Mucosa of descending colon (tissue), 3 donors: ENCODE measurements at places on chromosomes 1 and 21. TPM values are rescaled to one million over a fixed set of nuclear protein-coding genes. Genes with fewer than 3 reads are reported as not detected.

GRCh38 chr1:231781892-231782291, 155.3 kb downstream of the DISC1 start:
- DNase-seq = no peak

DNA sequence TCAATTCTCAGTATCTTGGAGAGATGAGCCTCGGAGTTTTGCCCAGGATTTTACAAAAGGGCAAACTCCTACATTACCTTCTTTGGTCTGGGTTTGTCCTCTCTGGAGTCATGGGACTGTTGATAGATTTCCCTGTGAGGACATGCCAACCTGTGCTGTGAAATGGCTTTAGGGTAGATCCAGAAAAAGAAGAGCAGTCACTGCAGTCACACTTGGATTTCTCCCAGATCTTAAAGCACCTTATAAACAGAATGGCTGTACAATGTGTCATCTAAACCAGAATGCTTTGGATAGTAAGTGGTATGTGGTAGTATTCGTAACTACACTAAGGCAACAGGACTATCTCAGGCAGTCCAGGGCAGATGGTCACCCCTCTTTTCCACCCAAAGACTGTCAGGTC, 1.9 kb upstream of the CSRP1 start:
- DNase-seq = no peak

DNA sequence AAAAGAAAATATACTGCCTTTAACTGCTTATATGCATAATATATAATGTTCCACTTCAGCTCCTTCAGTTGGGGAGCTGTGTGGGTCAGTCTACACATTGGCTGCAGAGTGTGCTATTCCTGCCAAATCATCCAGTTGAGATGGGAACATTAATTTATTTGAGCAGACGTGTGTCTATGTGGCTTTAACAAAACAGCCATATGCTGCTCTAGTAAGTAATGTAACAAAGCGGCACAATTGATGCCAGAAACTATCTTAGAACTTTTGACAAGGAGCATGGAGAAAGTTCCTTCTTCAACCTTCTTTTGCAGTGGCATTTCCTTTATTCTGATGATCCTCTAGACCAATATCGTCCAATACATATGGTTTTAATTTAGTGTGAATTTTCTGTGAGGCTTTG, 285.9 kb upstream of the C1orf87 start:
- no peak for DNase-seq

DNA sequence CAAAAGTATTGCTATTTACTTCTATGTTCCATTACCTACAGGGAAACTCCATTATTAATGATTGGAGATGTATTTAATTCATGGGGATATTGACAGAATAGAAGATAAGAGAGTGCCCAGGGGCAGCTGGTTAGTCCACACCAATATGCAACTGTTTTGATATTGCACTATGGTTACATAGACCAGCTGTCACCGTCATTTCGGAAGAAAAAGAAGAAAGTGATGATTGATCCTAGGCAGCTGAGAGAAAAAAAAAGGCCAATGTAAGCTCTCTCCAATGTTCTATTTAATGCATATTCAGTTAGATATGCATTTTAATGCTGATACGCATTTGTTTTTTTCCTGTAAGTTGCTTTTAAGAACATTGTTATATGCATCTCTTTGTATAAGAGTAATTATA, 1367.2 kb downstream of the KCNT2 start:
- no peak for DNase-seq

The SUSD4 gene
- 0.77 TPM for total RNA-seq

- DNase-seq = no peak
Measured at GRCh38 chr1:153246018-153246417, 13.5 kb upstream of the LORICRIN start.

The ATP1A4 gene
- not detected for total RNA-seq

DNA sequence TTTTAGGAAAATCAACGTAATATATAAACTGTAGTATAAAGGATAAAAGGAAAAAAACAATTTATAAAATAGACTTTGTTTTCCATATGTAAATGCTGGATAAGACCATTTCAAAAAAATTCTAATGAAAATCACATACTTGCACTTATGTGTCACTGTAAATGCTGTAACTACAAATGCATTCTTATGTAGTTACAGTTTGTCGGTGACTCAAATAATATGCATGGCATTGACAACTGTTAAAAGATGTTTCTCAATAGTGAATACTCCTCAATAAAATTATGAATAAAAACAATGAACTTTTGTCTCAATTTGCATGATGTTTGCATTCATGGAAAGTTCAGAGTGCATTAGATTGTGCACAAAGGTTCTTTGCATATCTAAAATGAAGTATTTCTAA, 614.0 kb upstream of the CHRM3 start:
- no peak for DNase-seq
